AML-193 (cell line): ENCODE measurements at places on chromosomes 2 and 18.

- no peak for DNase-seq
These were observed 77.5 kb downstream of the CDK15 start for GRCh38 chr2:201883606-201884369.

DNA sequence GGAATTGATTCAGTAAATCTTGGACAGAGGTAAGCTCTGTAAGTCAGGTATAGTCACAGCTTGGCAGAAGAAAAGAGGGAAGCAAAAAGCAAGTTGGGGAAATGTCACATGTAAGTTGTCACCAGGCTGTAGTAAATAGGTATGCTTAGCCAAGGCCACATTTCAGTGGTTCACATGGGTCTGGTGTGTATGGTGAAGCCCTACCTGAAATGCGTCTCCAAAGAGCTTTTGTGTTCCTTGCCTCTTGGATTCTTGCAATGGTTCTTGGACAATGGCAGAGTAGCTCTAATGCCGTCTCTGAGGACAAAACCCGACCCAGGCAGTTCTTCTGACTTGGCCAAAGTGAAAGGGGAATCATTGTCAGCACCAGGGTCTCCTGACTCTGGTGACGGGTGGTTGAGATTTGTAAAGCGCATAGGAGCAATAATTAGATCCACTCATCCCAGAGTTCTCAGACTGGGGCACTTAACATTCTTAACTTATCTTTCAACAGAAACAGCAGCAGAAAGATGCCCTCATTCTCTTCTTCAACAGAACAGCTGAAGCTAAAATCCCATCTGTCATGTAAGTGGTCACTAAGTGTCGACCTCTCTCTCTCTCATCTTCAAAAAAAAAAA lies 34.4 kb upstream of the RPL37A start:
- DNase-seq, result no peak

DNA sequence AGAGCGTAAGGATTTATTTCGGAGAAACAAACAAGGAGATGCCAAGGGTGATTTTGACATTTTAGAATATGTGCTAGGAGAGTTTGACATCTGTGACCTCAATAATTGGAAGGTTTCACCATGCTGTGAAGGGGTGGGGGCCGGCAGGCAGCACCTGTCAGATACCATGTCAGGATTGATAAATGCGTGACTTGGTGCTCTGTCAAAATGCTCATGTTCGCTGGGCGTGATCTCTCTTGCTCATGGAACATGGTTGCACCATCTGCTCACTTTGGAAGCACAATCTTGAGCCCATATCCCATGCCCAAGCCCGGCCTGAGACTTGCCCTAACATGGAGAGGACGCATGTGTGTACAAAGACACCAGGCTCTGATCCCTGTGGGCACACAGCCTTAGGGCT lies 347.6 kb downstream of the RNF144A start:
- DNase-seq, result no peak

- peak; percentile 39 for DNase-seq
These were observed 75.2 kb downstream of the FMNL2 start for GRCh38 chr2:152410165-152410597.

DNA sequence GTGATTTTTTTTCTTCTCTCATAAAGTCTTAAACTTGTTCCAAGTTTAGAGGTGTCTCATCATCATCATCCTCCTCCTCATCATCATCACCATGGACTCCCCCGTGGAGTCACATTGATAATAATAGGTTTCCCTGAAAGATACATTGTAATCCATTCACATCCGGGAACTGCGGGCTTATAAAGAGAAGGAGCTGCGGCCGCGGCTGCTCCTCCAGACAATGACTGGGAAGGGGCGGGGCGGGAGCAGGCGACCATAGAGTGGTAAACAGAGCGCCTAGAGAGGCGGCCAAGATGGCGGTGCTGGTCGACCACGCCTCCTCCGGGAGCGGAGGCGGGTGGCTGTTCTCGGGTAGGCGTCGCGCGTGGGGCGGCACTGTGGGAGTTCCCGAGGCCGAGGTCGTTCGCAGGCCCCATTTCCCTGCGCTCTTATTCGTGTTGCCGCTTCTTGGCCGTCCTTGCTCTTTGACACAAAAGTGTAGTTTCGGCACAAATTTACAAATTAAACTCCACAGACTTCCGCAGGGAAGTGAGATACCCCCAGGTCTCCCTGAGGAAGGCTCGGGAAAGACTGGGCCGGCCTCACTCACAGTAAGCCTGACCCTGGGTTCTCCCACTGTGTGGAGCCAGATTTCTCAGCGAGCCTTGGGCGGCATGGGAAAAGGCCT lies 1.8 kb upstream of the TCF4 start:
- peak; percentile 83 for DNase-seq

DNA sequence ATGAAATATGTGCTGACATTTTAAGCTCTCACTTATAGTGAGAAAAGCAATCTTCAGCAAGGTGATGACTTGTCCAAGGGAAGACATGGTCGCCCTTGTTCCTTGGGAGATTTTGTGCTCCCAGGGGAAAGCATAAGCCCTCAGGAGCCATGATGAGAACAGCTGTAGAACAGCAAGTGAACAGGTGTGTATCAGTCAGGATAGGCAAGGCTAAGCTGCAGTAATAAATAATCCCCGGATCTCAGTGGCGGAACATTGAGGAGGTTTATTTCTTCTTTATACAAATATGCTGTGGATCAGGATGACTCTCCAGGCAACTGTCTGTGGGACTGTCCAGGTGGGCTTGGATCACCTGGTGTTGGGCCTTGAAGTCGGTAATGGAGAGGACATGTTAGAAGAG lies 103.1 kb downstream of the MSH2 start:
- DNase-seq, result no peak

DNA sequence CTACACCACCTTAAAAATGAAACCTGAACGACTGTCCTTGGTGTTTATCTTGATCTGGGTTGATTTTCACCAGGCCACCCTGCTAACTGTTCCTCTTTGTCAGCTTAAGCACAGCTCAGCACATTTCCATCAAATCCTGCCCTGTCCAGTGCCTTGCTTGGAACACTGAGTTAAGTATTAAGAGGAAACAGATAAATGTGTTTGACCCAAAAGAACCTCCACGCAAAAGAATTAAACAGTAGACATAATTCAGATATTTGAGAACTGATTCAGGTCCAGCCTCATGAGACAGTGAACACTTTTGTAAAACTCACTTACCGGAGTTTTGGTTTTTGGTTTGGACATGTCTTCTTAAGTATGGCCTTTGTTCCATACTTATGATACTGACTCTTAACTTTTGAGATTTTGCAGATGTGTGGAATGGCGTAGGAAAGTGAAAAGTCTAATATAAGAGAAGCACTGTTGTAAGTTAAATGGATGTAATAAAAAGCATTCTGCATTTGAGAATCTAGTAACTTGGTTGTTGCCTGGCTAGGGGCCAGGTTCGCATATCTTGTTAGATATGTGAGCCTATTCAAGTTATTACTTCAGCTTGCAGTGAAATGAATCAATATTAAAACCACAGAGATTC lies 88.9 kb upstream of the SERPINE2 start:
- no peak for DNase-seq

GRCh38 chr18:64180617-64181016 lies 31.7 kb upstream of the LINC00305 start:
- no peak for DNase-seq

DNA sequence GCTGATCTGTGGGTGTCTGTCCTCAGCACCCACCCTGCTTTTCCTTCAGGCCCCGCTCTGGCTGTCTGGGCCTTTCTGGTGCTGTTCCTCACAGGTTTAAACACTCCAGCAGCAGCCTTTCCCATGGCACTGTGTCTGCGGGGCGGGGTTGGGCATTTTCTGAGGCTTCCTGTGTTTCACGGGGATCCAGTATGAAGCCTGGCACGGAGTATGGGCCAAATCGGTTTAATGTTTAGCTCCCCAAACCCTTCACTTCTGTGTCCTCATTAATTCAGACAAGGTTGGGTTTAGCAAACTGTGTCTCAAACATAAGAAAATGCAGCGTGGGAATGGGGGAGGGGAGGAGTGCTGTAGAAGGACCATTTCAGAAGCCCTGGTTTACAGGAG lies 44.9 kb downstream of the HPCAL1 start:
- DNase-seq, result no peak

- no peak for DNase-seq
These were observed 293.9 kb upstream of the ERBB4 start for GRCh38 chr2:212832211-212833195.

DNA sequence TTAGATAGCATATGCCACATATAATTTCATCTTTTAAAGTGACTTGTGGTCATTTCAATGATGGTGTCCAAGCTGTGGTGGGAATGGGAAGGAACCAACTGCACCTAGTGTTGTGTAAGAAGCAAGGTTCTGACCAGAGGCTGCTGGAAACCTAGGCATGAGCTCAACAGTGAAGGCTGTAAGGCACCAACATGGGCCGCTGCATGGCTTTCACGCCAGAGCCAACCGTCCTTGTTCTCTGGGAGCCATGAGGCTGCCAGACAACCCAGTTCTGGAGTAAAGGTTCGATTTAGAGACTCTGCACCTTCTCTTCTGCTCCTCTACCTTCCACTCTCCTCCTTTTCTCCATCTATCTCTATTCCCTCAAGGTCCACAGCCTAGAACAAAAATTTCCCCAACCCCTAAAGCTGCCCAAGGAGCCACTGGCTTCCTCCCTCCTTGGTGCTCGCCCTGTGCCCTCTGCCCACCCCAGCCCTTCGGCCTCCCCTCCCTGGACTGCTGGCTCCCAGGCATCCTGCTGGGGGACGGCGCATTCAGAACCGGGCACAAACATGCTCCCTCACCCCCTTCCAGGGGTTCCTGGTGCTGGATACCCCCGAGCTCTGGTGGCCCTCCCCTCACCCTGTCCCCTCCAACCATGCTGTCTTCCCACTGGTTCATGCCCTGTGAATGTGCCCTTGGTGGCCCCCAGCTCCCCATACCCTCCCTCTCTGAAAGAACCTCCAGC lies 305.1 kb downstream of the CELF4 start:
- DNase-seq, result no peak

DNA sequence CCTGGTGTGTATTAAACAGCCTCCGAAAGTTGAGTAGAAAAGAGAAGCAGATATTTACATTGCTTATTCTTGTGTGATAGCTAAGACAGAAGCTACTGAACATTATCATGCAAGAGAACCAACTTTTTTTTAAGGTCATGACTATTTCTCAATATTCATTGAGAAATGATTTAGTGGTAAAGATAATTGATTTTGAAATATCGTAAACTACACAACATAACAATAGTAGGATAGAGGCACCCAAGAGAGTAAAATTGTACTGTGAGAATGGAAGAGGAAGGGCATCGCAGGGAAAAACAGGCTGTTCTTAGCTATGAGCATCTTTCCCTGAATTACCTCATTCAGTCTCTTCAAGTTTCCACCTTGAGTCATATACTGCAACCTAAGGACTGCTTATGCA lies 25.2 kb downstream of the HRH4 start:
- no peak for DNase-seq
